Activated CD8-positive, alpha-beta memory T cell treated with anti-CD3 and anti-CD28 coated beads for 4 hours (primary cell): ENCODE measurements at places on chromosomes 2 and 18.

GRCh38 chr2:96145848-96146152 lies 560 bp upstream of the DUSP2 start:
- no peak for DNase-seq

GRCh38 chr2:120347396-120348060 lies 1.6 kb downstream of the INHBB start:
- DNase-seq, result no peak

DNA sequence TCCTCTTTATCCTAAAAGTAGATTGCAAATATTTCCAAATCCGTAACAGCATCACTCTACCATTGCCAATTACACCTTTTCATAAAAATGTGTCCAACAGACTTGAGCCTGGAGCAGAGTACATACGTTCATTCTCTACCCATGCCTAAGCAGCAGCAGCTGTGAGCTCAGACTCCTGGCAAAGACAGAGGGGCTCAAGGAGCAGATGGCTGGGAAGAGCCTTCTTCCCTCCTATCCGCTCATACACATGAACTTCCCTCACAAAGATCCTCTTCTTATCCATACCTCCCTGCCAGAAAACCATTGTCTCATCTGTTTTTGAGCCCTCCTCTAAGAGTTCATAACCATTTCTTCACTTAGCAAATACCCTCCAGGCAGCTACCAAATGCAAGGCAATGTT lies 164.3 kb upstream of the ARL4C start:
- no peak for DNase-seq

DNA sequence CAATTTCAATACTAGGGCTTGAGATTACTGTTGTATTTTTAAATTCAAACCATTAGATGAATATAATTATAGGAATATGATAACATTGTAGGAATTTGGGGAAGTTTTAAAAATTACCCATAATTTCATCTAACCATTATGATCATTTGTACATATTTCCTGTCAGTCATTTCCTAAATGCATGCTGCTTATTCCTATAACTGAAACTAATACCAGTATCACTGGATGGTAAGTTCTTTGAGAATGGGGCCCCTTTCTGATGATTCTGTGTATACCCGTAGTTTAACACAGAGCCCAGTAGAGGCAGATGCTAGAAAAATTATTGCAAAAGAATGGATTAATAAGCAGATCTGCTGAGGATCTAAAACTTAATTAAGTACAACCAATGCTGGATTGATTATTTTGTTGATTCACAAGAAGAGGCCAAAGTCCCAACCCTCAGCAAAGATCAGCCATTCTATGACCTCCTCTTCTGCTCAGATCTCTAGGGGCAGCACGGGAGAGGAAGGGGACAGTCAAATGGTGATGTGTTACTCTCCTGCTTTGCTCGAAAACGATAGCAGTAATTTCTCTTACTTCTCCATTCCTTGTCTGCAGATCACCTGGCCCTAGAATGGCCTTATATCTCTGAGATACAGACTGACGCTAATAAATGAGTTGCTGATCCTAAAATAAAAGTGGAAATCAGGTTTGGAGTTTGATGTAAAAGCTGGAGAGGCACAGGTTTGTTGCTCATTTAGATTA lies 69.5 kb upstream of the PELI1 start:
- DNase-seq, result no peak

GRCh38 chr18:2979129-2979528 lies 33.8 kb downstream of the LPIN2 start:
- no peak for DNase-seq

DNA sequence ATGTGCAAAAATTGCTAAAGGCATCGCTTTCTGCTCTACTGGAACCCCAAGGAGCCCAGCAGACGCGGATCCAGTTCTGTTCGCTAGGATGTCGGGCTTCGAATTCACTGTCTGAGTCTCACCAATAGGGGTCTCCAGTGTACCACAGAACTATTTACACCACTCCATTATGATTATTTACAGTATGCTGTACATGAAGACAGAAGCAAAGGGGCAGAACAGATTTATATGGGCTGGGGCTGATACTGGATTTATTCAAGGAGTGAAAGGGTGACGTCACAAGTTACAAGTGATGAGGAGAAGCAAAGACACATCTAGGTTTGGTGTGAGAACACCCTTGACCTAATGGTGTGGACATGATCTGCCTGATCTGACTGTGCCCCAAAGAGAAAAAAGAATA lies 185.3 kb upstream of the ATP5MC3 start:
- no peak for DNase-seq

DNA sequence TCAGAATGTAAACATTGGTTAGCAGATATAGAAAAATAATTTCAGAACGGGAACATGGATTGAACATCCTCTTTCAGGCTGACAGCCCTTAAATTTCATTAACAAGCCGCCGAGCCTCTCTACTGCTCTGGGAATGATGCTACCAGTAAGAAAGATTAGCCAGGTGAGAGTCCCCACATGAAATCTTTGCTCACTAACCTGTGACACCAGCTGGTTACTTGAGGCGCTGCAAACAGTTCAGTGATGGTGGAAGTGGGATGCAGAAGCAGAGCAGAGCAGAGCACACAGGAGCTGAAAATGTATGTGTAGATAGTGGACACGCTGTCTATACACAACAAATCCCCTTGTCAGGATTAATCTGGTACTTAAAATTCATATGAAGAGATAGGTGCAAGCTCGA lies 721.1 kb downstream of the DPP10 start:
- DNase-seq, result no peak

DNA sequence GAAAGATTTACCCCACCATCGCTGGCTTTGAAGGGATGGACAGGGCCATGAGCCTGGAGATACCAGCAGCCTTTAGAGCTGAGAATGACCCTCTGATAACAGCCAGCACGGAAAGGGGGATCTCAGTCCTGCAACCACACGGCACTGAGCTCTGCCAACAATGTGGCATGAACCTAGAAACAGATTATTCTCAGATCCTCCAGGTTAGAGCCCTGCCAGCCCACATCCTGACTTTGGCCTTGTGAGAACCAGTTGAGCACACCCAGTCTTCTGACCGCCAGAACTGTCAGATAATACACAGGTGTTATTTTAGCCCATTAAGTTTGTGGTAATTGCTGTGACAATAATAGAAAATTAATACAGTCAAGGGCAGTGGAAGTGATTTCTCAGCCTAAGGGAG lies 9.4 kb upstream of the GNLY start:
- DNase-seq, result no peak

DNA sequence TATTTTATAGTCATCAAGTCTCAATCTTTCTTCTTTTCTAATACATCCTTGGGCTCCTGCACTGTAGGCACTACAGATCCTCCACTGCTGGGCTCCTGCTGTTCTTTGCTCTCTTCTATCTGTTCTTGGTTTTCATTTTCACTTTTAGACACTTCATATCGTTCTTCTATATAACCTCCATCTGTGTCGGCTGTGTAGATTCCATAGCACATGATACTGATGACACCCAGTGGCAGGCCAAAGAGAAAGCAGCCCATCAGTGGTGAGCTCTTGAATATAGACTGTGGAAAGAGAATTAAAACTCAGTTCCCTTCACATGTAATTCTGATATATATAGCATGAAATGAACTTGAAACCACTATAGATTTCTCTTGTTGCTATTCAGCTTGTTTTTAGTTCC lies 38.0 kb downstream of the TMX3 start:
- DNase-seq, result no peak

- no peak for DNase-seq
Observed at GRCh38 chr18:21534327-21534726, 66.2 kb downstream of the ESCO1 start.

- DNase-seq, result no peak
Observed at GRCh38 chr2:242027676-242028450, 158.3 kb downstream of the RTP5 start.

- DNase-seq, result no peak
Observed at GRCh38 chr2:72834596-72834995, 8.8 kb upstream of the EXOC6B start.

DNA sequence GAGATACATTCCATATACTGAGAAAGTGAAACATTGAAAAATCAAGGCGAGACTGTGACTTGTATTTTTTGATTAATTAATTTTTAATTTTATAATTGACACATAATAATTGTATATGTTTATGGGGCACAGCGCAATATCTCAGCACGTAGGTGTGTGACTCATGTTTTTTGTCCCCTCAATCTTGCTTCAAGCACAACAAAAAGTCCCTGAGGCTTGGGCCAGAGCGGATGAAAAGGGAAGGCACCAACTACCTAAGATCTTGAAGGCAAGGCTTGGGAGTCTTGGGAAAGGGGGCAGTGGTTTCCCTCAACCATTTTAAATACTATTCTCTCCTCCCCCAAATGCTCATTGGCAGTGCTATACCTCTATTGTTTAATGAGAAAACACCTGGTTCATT lies 9.9 kb downstream of the SGPP2 start:
- no peak for DNase-seq

DNA sequence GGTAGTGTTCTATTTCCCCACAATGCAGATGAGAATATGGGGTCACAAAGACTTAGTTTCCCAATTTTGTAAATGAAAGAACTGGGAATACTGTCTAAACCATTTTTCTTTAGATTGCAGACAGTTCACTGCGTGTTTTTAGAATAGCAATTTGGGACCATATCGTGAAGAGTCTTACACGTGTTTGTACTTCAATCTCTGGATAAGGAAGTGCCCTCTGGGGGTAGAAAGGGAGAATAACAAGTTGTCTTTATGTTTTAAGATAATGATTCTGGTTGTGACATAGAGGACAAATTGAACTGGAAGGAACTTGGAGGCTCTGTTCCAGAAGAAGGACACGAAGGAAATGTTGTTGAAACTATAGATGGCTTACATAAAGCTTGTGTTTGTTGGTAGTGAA lies 457.7 kb downstream of the CBLN2 start:
- no peak for DNase-seq

DNA sequence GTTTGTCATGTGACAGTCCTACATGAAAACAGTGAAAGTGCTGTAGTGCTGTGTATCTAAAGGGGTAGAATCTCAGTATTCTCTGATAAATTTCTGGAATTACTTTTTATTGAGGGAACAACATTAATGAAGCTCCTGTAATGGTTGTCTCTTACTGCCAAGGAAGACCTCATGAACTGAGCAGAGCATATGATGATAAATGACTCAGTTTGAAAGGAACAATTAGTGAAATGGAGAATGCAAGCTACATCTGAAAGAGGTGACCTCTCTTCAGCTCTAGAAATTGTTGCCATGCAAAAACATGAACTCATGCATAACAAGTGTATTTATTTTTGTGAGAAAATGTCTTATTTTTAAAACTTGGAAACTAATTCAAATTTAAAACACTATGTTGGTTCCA lies 93.6 kb downstream of the SCN9A start:
- DNase-seq, result no peak

DNA sequence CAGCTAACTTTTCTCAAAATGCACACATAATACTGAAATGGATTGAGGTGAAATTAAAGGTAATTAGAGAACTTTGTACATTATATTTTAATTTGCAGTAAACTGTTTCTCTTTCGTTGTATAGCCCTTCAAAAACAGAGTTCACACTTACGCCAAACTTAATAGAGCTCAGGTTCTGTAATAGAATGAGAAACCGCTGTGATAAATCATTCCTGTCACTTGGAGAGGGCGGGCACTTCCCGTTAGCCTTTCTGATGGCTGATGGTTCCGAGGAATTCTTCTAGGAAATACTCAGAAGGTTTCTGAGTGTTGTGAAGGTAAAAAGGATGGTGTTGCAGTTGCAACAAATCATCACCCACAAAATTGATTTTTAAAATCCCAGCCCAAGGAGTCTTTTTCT lies 155.8 kb upstream of the ALKAL2 start:
- no peak for DNase-seq

DNA sequence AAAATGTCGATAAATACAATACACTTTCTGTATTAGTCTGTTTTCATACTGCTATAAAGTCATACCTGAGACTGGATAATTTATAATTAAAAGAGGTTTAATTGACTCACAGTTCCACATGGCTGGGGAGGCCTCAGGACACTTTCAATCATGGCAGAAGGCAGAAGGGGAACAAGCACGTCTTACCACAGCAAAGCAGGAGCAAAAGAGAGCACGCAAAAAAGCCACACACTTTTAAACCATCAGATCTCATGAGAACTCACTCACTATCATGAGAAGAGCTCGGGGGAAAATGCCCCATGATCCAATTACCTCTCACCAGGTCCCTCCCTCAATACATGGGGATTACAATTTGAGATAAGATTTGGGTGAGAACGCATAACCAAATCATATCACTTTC lies 256.7 kb downstream of the ANAPC1 start:
- DNase-seq, result no peak

DNA sequence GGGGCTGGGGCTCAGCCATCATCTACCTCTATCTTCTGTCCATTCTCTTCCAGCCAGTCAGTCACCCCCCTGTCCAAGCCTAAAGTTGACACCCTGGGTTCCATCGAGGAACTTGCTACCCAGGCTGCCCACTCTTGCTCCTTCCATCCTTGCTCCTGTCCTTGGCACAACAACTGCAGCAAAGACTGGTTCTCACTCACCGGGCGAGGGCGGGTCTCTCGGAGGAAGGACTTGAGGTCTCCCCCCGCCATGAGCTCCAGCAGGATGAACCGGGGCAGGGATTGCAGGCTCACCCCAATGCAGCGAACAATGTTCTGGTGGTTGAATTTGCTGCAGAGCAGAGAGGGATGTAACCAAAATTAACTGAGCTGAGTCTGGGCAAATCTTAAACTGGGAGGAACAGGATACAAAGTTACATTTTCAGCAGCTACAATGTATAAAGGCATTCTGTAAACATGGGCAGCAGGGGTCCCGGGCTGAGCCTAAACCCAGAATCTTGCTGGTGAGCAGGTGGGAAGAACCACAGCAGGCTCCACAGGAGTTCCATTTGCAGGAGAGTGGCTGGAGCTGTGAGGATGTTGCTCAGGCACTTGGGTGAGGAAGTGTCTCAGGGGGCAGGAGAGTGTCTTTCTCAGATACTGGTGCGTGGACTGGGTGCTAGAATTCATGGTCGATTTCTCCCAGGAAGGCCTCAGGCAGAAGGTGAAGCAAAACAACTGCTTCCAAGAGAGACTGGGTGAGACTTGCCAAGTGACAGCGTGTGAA lies 105.5 kb downstream of the CLIP4 start:
- no peak for DNase-seq

DNA sequence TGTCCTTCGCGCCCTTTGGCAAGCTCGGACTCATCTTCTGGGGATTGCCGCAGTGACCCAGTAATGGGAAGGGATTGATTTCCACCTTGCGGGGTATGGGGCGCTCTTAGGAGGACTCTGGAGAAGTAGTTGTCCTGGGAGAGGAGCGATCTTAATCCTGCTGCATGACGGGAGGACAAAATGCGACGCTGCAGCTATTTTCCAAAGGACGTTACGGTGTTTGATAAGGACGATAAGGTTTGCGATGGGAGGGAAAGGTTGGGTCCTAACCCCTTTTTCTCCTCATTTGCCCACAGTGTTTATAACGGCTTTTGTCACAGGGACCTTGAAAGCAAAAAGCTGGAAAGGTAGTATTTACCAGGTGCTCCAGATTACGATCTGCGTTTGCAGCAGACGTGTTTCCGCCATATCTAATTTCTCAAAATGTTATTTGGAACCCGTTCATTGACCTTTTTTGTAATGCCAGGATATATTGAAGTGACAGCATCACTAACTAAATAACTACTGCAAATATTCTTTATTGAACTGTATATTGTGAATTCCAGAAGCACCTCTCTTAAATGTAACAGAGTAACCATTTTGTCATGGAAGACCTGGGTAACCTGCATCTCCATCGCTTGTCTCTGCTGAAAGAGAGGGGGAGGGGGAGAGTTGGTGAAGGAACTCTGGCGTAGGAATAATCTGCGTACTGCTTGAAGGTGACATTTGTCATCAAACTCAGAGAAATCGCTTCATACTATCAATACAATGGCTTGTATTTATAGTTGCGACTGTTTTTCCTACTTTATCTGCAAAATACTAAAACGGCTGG lies 590 bp downstream of the MDH1 start:
- DNase-seq, result no peak
